NCI-H2081 treated with DMSO at 0.1 percent for 48 hours (cell line): ENCODE measurements at places on chromosomes 5 and 9.

GRCh38 chr5:50691399-50692016, 25.1 kb downstream of the PARP8 start:
- no peak for DNase-seq

- DNase-seq: no peak
These were observed 25.9 kb downstream of the ZDHHC11B start for GRCh38 chr5:758698-759053.

- no peak for DNase-seq
These were observed 407.7 kb upstream of the IRX1 start for GRCh38 chr5:3187771-3188425.

- DNase-seq: no peak
These were observed 180.9 kb upstream of the ANKRD55 start for GRCh38 chr5:56414066-56414465.

DNA sequence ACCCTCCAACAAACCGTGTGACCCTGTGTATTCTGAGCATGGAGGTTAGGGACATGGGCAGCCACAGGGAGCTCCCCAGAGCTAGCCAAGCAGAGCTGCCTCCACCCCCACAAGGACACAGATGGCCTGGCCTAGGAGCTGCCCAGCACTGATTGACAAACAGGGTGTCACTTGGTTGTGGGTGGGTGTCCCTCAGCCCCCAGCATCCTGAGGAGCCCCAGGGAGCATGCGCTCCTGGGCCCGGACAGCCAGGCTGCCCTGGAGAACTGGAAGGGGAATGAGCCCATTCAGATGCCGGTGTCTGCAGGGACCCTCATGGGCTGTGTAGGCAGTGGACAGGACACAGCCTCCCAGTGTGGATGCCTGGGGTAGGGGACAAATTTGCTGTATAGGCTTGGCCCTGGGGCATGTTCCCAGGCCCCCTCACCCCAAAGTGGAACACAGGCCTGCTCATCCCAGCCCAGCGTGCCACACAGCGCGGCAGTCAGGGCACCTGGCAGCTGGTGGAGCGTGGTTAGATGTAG, 124.8 kb upstream of the LMX1B start:
- DNase-seq: no peak

DNA sequence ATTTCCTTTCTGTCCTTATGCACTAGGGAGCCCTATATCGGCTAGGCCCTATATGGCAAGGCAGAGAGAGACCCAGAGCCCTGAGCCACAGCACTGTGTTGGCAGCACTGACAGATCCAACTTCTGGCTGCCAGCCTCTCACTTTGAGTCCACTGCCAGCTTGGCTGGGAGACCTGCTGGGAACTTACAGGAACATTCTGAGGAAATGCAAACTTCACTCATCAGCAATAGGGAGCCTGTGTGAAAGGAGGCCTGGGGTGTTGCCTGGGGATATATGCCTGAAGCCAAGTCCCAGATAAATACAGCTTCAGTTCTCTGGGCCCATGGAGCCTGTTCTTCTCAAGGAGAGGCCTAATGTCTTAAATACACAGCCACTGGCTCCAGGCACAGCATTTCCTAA, 78.0 kb downstream of the ADRB2 start:
- no peak for DNase-seq

DNA sequence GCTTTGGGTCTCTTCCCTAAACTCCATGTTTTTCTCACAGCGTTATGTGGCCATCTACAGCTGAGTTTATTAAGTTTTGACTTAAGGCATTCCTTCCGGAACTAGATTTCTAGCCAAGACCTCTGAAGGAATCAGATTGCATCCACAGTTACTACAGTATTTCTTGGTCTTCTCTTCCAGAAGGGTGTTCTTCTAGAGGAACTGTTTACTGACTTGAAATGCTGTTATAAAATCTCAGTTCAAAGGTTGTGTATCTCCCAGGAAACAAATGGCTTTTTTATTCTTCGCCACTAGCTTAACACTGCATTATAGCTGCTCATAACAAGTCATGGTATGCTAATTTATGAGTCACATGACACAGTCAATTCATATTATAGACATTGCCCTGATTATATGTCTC, 55.3 kb upstream of the RAD23B start:
- no peak for DNase-seq

- DNase-seq: no peak
These were observed 72.7 kb downstream of the CERT1 start for GRCh38 chr5:75438722-75439121.

DNA sequence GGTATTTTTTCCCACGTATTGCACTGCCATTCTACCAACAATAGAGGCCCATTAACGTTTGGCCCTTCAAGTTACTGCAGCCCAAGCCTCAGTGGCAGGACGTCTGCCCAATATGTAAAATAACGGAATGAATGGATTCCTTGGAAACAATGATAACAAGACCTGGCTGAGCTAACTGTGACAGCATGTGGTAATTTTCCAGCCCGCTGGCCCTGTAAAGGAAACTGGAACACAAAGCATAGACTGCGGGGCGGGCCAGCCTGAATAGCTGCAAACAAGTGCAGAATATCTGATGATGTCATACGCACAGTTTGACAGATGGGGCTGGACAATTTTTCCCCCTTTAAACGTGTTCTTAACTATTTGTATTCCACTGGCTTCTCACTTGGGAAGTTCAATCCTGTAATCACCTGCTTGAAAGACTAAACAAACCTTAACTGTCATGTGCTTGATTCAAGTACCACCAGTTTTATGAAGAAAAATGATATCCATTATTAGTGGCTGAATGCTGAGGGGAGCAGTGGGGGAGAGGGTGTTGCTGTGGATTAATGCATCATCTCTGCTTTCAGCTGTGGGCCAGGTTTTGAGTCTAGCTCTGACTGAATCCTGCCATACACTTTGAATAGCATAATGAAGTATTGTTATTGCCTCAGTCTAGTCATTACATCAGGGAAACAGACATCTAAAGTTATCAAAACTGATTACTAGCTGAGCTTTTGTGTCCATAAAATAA, 323.9 kb downstream of the TMEM161B start:
- DNase-seq: peak; percentile 50

- no peak for DNase-seq
These were observed 121.3 kb downstream of the DAB2IP start for GRCh38 chr9:121772600-121773285.

DNA sequence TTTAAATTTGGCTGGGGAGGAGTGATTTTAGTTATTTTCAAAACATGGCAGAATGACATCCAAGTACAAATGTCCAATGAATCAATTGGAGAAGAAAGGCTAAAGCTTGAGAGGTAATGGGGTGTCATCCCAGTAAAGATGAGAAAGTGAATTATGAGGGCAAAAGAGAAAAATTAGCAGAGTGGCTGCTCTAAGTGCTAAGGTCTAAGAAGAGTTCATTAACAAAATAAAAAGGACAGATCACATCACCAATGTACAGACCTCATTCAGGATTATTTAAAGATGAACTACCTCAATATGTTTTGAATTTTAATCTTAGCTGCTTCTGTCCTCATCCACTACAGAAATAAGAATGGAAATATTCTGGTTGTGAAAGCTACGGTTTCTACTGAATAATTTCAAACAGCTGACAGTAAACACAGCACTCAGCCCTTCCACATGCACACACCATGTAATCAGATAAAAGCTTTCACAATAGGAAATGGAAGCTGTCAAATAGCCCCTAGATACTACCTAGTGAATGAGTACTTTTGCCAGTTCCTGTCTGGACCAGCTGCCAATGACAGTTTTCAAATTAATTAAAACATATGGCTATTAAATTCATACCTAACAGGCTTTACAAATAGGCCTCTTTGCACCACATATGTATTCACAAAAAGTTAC, 171.5 kb downstream of the SSBP2 start:
- DNase-seq: peak; percentile 26

DNA sequence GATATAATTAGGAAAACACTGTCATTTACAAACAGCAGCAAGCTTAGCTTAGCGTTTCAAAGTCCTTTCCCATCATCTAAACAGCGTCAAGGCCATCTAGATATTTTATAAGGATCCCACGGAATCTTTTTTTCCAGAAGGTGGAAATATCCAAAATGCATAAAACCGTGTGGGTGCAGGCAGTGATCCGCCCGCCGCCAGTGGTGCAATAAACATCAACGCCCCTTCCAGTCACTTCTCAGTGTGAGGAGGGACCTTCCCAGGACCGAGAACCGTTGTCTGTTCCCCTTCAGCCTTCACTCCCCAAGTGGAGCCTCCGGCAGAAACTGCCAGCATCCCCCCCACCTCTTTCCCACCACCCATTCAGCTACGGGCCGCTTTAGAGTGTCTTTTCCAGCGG, 22.9 kb downstream of the OLFM1 start:
- no peak for DNase-seq

- no peak for DNase-seq
These were observed 10.0 kb upstream of the FAM169A start for GRCh38 chr5:74875994-74876791.

- no peak for DNase-seq
These were observed 95.6 kb downstream of the GNAQ start for GRCh38 chr9:77935974-77936373.

DNA sequence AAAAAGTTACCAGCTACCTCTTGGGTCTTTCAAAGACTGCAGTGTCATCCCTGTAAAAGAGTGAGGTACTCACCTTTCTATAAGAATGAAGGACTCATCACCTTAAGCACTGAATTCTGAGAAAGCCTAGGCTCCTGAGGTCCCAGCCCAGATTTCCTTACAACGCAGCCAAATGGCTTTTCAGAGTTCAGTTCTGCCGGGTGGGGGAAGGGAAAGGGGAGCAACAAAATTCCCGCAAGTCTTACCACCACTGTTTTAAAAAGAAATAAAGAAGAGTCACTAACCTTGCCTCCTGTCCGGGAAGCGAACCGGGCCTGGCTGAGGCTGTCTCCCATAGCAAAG, 373 bp downstream of the ADAMTS12 start:
- no peak for DNase-seq

DNA sequence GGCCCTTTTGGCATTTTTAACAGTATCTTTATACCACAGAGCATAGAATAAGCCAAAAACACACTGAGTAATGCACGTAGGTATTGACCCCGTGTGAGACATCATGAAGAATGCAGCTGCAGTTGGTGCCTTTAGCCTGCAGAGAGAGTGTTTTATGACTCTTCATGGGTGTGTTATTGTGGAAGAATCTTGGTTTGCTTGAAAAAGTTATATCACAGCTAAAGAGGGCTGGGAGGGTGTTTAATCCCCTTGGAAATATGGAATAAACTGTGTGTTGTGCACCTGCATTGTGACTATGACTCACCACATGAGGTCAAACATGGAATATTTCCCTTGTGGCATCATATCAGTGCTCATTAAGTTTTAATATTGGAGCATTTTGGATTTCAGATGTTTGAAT, 458.7 kb downstream of the CDH9 start:
- no peak for DNase-seq

DNA sequence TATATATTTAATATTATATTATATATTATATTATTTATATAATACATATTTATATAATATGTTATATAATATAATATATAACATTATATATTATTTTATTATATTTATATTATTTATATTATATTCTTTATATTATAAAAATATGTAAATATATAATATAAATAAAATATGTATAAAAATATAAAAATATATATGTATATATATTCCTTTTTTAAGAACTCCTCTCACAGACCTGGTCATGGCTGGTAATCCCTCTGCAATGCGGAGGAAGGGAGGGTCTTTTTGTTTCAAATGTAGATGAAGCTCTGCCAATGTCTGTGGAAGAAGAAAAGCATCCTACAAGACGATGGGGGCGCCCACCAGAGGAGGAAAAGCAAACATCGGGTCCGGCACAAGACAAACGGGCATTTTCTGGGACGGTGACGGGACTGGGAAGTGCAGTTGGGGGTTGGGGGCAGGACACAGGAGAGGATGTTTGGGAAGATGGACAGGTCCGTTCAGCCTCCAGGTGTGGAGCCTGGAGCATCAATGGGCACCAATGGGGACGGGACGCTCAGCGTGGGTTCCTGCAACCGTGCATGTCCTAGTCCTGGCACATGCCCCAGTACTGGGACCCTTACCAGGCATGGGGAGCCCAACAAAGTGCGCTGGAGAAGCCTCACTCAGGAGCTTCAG, 194.0 kb downstream of the IRX1 start:
- no peak for DNase-seq

- no peak for DNase-seq
These were observed 251.1 kb downstream of the BNC2 start for GRCh38 chr9:16619402-16619801.

DNA sequence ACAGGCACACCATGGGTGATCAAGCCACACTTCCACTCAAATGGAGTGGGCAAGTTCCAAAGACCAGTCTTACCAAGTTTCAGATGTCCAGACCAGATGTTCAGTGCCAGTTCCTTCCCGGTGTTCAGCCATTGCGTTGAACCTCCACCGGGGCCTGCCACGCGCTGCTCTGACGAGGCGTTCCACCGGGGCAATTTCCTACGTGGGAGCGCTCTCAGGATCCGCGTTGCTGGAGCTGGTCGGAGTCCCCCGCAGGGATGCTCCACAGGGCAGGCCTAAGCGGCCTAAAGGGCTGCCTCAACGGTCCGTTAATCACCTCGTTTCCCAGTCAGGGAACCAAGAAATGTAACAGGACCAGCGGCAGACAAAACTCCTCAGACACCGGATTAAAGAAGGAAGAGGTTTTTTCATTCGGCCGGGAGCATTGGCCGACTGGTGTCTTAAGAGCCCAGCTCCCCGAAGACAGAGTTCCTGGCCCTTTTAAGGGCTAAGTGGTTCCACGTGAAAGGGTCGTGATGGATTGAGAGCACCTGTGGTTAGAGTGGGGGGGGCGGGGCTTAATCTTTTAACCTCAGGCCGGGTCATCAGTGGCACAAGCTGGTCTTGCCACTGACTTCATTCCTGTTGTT, 35.7 kb upstream of the PPP1R26 start:
- no peak for DNase-seq

DNA sequence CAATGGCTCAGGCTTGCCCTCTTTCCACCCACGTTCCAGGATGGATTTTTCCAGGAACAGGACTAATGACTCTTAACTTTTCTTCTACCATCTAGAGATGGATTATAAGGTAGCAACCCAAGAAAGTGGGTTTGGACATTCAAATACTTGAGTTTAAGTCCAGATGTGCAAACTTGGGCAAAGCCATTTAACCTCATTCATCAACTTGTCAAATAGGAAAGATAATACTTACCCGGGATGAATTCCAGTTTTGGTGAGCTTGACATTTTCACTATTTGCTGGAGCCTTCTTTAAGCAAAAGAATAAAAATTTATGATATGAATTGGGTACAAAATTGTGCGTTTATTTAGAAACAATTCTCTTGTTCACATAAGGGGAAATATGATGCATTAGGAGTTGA, 44.3 kb upstream of the ZBED3 start:
- DNase-seq: no peak

- DNase-seq: no peak
These were observed 103.2 kb downstream of the RGS3 start for GRCh38 chr9:113566712-113567071.
